CD4-positive, alpha-beta T cell treated with Interleukin-15 for 1 hour (primary cell): ENCODE measurements at places on chromosomes 3 and 15.

GRCh38 chr3:41200669-41201021, 1.3 kb downstream of the CTNNB1 start:
- DNase-seq: no peak

DNA sequence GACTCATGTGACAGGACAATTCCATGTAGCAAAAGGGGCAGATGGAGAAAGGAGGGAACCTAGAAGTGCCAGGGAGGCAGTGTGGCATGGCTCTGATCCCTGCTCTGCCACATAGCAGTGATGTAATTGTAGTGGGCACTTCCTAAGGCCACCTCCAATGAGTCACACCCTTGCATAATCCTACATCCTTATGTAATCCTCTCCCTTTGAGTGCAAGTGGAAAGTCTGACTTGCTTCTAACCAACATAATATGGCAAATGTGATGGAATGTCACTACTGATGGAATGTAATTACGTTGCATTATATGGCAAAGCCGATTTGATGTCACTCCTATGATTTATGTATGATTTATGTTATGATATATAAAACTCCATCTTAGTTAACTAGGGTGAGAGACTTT, 72.9 kb upstream of the ATP2C1 start:
- DNase-seq: peak; percentile 42

DNA sequence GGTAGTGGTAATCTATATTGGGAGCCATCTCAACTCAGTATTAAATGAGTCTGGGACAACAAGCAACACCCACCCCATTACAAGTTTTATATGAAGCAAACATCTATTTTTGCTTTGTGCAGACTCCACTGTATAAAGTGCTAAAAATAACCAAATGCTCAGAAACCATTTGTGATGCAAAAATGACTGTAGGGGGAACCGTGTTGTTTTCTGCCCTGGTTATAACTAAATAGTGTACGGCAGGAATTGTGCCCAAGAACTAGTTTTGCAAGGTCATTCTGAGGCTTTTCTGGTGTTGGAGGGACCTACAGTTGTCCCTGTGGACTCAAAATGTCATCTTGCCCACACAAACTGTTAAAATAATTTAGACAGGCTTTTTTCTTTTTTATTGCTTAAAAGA, 88.3 kb downstream of the ITPR1 start:
- no peak for DNase-seq

GRCh38 chr3:37973246-37974054, 17.1 kb upstream of the VILL start:
- DNase-seq: no peak

DNA sequence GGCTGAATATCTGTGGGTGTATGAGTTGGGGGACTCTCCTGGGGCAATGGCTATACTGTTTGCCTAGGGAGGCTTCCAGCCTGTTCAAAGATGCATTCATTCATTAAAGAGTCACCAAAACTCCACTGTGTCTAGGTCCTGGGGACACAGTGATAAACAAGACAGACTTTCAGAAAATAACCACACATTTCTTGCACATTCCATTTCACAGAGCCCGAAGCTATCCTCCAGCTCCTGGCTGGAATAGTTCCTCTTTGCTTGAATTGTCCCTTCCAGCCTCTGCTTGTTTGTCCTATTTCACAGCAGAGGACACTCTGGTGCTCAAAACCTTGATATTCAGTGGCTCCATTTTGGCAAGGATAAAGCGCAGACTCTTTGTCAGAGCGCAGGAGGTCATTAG, 61.7 kb upstream of the ITGA11 start:
- DNase-seq: no peak

GRCh38 chr15:58551764-58552504, 120.1 kb downstream of the LIPC start:
- no peak for DNase-seq

DNA sequence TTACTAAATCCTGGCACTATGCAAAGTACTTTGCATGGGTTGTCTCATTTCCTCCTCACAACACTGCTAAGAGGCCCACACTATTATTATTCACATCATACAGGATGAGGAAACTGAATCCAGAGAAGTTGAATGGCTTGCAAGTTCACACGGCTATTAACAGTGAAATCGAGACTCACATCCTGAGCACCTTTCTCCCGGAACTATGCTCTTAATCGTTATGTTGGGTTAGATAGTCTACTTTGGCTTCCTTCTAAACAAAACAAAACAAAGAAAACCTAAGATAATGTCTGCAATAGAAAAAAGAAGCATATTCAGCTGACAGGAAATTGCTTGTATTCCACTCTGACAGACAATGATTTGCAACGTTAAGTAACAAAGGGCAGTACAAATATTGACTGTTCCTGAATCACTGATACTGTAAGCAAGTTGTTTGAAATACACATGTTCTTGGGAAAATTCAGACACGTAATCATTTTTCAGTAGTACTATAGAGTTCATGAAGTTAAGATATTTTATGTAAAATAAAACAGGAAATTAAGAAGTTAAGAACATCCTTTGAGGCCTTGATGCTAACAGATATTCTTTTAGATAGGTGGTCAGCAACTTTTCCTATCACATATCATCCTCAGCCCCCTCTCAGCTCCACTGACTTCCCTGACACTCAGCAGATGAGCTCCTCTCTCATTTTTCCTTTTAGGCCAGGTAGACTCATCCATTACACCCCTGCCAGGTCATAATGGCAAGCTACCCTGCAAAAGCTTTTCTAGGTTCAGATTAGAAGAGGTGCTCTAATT, 40.7 kb downstream of the C2CD4B start:
- DNase-seq: no peak

GRCh38 chr3:52777959-52778805, 783 bp downstream of the ITIH1 start:
- no peak for DNase-seq

GRCh38 chr3:194671511-194671899, 486 bp downstream of the LSG1 start:
- no peak for DNase-seq

DNA sequence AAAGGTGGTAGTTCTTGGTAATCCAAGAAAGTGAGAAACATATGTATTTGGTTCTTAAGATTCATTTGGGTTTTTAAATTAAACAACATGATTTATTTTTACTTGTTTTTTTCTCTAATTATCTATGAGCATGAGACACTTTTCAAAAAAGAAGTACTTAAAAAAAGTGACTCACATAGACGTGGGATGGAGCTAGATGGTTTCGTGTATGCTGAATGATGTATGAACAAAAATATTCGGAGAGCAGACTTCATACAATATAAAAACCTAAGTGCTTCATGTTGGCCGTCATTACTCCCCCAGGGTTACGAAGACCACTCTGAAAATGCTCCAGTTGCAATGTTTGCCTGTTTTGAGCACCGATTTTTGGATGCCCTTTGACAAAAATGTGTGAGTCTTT, 90.9 kb downstream of the RORA start:
- no peak for DNase-seq

GRCh38 chr3:46844397-46844796, 18.8 kb downstream of the MYL3 start:
- no peak for DNase-seq

GRCh38 chr3:6781092-6781491, 79.8 kb upstream of the GRM7 start:
- DNase-seq: no peak

GRCh38 chr15:92619145-92620101, 36.2 kb downstream of the FAM174B start:
- no peak for DNase-seq

- no peak for DNase-seq
These were observed 6.9 kb downstream of the CAND2 start for GRCh38 chr3:12803371-12803770.

DNA sequence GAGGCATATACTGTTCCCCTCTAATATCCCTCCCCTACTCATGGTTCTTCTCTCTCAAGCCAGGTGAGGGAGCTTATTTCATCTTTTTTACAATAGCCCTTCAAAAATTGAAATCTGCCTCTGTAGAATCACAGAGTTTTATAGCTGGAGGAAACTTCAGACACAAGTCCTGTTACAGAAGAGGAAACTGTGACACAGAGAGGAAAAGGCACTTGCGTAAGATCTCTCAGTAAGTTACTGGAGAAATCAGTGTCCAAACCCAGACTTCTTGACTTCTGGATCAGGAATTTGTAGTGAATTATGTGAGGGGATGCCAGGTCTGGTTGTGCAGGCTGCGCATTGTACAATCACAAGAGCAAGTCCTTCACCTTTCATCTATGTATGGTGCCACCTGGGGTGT, 4.6 kb downstream of the FGD5 start:
- no peak for DNase-seq

DNA sequence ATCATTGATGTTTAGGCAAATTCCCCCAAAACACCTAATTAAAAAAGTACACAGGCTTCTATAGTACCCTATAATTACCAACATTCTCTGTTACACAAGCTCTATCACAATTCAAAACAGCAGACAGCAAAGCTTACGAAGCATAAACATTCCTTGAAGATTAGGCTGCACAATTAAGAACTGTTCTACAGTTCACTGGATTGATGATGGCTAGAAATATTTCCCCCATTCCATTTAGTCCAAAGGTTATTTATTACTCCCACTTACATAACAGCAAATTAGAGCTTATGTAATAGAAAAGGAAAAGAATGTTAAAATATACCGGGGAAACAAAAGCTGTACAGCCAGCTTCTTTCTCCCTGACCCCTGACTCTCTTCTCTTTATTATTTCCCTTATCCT, 49.3 kb downstream of the UACA start:
- DNase-seq: no peak

DNA sequence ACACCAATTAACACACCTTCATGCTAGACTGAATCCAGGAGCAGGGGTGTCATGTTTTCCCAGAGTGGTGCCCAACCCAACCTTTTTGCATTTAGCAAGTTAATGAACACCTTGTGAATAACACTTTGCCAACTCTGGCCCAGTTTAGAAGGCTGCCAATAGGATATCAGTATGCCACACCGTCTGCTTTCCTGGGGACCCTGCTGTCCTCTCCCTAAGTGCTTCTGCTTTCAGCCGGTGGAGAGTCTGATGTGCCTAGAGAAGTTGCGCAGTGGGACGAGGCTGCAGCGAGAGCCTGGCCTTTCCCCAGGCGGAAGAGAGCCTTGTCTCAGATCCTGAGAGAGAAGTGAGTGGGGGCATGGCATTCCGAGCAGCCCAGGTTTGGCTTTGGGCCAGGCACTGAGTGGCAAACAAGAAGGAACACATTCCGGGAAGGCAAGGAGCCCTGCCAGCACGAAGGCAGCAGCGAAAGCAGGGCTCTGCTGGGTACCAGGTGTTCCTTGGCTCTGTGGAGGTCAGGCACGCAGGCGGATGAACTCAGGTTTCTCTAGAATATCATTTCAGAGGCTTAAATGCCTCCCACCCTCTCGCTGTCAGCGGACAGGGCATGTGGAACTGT, 36.9 kb downstream of the SENP8 start:
- DNase-seq: no peak

DNA sequence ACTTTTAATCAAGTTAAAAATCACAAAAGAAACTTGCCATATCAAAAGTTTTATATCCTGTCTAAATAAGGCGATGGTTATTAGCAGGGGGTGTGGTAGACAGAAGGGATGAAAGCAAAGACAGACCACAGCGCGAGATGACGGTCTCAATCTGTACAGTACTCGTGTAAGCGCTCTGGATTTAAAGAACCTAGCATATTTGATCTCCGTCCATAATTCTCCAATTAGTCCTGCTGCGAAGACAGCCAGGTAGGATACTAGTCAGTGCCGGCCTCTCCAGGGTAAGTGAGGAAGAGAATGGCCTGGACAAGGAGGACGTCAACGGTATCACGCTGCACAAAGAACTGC, 701 bp downstream of the SGO1 start:
- no peak for DNase-seq

- DNase-seq: no peak
These were observed 199.6 kb upstream of the NAALADL2 start for GRCh38 chr3:174659511-174659910.

DNA sequence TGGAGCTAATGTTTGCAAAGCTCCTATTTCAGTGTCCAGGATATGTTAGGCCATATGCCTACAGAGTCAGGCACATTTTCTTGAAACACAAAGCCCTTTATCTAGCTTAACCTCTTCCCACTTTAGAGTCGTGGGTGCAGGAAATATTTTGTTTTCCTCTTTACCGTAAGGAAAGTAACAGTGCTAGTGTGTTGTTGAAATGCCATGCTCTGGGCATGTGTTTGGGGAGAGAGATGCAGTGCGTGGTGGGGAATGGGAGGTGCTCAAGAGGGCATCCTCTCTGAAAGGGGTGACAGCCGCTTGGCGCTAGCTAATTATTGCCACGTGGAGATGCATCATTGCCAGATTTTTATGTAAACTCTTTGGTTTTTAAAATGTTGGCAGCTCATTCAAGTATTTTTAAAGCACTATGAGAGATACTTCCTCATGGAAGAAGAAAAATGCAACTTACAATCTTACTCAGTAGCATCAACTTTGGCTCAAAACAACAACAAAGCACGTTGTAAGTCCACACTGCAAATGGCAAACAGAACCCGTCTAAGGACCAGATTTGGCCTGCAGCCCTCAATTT, 152.6 kb downstream of the LPP start:
- DNase-seq: no peak

DNA sequence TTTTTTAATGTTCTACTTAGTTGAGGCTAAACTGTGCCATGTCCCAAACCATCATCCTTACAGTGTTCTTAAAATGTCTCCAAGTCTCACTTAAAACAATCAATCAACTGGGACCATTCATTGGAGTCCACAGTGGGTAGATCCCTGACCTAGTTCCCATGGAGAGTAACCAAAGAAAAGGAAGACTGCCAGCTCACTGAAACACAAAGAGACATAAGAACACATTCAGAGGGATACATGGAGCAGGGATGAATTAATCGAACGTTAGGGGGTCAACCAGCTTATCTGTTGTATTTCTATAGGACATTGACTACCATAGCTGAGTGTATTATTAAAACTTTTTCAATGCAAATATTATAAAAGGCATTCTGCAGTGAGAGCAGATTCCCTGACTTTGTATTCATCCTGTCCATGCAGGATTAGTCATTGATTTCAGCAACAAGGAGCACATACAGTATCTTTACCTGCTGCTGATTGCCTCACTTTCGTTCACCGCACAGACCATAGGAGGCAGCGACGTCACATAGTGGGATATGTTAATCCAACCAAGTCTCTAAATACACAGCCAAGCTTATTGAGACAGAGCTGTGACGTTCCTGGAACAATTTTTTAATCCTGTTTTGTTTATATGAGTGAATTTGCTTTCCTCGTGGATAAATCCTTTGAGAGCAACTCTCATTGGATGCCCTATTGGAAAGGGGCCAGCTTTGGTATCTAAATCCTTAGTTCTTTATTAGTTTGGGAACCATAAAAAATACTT, 364.9 kb upstream of the RBMS3 start:
- DNase-seq: no peak

DNA sequence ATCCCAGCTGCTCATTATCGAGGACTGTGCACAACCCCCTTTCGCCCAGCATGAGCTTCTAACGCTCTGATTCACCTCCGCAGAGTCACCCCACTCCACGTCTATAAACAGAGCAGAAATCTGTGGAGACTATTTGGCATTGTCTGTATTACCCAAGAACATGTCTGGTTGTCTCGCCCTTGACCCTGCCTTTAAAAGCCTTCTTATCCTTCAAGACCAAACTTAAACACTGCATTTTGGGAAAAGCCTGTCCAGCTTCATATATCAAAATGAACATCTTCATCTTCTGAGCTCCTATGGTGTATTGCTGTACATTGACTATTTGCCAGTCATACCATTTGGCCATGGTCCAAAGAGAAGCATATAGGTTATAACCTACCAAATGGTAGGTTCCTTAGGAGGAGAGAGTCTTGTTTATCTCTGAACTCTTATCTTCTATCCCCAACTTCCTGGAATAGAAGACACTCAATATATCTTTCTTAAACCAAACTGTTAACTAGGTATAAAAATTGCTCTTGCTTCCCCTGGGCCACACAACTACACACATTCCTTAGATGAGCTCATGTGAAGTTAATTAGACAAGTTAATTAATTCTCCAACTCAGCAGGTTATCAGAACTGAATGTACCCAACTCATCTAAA, 90.1 kb downstream of the FBN1 start:
- no peak for DNase-seq
